Suppressor macrophage (primary cell): ENCODE measurements at places on chromosomes 7 and 10.
A peak's percentile ranks its signal among the peaks of the same experiment; 100 is the strongest.

- no peak for DNase-seq
Observed at GRCh38 chr10:126927799-126928198, 22.6 kb downstream of the DOCK1 start.

GRCh38 chr7:1062296-1063294 is 18.2 kb downstream of the GPR146 start:
- DNase-seq = peak; percentile 81

DNA sequence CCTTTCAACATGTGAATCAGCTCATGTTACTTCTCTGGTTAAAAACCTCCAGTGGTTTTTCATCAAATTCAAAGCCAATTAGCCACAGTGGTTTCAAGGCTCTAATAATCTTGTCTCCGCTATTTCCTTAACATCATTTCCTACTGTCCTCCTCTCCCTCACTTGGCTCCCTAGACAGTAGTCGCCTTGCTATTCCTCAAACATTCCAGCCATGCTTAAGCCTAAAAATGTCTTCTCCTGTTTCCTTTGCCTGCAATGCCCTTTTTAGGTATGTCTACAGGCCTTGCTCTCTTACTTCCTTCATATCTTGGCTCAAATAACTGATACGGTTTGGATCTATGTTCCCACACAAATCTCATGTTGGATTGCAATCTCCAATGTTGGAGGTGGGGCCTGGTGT is 779.4 kb upstream of the LRRN3 start:
- DNase-seq = no peak

GRCh38 chr7:41586931-41587640 is 115.8 kb downstream of the INHBA start:
- DNase-seq = no peak

DNA sequence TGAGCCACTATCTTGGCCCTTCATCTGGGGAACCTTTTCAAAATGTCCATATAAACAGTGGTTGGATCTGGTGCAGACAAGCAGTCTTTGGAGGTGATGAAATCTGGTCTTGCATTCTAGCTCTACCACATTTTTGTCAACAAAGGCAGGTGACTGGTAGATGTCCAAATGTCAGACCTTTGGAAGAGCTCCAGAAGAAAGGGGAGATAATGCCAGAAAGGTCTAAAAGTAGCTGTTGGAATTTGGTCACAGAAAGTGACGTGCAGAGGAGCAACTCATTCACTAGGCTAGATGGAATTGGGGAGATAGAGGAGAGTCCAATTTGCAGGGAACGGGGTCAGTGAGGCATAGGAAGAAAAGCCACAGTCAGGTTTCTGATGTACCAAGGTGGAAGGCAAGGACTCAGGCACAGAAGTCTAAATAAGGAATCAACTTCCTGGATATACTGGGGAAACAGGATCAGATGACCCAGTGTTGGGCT is 36.4 kb upstream of the WAC start:
- no peak for DNase-seq

DNA sequence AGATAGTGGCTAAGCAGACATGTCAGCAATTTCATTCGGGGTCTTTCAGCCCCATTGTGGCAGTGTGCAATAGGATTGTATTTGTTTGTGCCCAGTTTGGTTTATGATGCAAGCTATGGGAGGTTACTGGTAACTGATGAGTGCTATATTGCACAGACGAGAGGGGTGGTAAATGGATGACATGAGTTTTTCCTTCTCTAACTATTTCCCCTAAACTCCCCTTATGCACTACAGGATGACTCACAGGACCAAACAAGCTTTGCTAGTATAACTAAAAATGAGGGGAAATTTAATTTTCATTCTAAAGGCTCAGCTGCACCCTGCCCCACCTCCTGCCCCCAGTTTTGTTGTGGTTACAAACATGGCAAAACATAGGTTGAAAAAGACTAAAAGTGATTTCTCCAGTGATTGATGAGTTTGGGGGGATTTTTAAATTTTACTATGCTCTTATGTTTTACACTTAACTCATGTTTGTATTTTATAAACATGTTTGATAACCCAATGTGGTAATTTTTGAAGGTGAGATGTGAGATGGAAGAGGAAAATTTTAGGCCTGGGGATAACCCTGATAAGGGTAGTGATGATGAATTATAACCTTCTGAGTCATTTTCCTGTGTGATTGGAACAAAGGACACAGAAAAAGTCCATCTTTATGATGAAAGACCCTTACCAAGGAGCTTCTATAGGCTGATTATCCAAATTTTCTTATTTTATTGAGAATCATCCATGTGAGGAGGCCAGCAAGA is 60.8 kb upstream of the NAMPT start:
- DNase-seq = peak; percentile 90

DNA sequence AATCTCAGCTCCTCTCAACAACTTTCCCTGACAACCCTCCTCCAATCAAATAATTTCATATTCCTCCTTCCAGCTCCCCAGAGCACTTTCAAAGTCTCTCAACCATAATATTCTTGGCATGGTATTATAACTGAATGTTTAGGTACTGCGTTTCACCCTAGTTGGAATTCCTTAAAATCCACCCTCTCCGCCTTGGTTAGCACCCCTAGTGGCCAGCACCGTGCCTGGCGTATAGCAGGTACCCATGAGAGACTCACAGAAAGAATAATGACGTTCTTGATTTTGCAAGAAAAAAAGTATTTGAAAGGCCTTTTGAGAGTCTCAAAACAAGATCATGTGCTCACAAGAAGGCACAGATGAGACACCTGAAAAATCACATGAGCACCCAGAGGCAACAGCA is 50.9 kb downstream of the GLI3 start:
- DNase-seq = peak; percentile 4

DNA sequence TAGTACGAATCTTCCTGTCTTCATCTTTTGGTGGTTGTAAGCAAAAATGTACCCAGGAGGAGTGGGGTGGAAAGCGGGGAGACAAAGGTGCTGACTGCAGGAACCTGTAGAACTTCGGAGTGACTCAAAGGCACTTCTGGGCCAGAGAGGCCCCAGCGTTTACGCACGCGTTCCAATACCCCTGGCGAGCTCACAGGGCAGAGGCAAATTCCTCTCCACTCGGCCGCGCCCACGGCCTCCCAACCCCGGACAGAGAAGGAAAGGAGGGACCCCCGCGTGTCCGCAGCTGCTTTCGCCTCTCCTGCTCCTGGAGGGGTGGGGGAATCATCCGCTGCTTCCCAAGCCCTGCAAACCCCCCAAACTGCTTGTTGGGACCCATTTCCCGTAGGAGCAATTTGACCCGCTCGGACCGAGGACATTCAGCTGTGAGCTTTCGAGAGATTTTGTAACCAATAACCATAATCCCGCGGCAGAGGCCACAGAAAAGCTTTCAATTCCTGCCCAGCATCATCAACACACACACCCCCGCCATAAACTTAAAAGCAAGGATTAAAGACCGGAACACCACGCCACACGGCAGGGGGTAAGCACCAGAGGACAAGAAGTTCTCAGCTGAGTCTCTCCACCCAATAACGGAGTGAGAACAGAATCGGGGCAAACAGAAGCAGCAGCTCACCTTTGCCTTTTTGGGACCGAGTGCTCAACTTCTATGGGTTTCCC is 2.3 kb downstream of the IGF2BP3 start:
- DNase-seq = peak; percentile 20
